ENCODE measurements at places on chromosomes 6 and 20. TPM values are rescaled to one million over a fixed set of nuclear protein-coding genes. Genes with fewer than 3 reads are reported as not detected.

- no peaks in the 10 kb centered on the region for H3K27me3 ChIP-seq
- no peaks in the 10 kb centered on the region for H3K4me1 ChIP-seq
- no peak overlapping the region for H3K27ac ChIP-seq
- H3K4me3 ChIP-seq = no peak overlapping the region
- H3K36me3 ChIP-seq = no peaks in the 10 kb centered on the region
- no peak for DNase-seq
These were observed 295.9 kb downstream of the NKAIN2 start for GRCh38 chr6:124099520-124099919.

DNA sequence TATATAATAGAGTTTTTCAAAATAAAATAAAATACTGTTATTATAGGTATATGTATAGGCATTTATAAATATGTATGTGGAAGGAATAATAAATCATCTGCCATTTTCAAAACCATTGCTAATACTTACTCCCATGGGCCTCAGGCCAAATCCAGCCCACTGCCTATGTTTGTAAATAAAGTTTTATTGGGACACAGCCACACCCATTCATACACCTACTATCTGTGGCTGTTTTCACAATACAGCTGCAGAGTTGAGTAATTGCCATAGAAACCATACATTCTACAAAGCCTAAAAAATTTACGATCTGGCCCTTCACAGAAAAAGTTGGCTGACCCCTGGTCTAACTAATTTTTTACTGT is 9.5 kb downstream of the ALDH5A1 start:
- H3K4me3 ChIP-seq = no peak overlapping the region
- DNase-seq = no peak
- H3K4me1 ChIP-seq = no peaks in the 10 kb centered on the region
- H3K27ac ChIP-seq = no peak overlapping the region
- H3K36me3 ChIP-seq = no peaks in the 10 kb centered on the region

DNA sequence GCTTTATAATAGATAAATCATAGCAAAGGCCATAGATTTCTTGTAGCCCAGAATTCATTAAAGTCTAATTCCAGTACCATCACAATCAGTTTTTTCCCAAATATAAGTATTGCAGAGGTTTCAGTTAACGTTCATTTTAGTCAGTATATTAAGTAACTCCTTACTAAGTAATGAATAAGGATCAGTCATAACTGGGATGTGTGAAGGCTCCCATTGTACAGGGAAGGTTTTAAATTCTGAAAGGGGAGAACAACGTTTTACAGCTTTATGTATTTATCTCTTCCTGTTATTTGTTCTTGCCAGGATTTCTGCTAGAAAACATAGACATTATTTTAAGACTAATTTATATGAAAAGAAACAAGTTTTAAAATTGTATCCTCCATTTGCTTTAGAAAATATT is 215.5 kb upstream of the LAMP5 start:
- peaks cover 6% of the 10 kb centered on the region for H3K4me1 ChIP-seq
- H3K27ac ChIP-seq = no peak overlapping the region
- H3K27me3 ChIP-seq = no peaks in the 10 kb centered on the region
- no peak overlapping the region for H3K4me3 ChIP-seq
- DNase-seq = no peak

The PARD6B gene
- total RNA-seq = not detected
